Progenitor cell of endocrine pancreas (in vitro differentiated cells): ENCODE measurements at places on chromosomes 1 and 21. TPM values are rescaled to one million over a fixed set of nuclear protein-coding genes. Genes with fewer than 3 reads are reported as not detected.

The TEDDM1 gene
- not detected in 2 replicates for total RNA-seq

The ACTL8 gene
- total RNA-seq = not detected in 2 replicates

DNA sequence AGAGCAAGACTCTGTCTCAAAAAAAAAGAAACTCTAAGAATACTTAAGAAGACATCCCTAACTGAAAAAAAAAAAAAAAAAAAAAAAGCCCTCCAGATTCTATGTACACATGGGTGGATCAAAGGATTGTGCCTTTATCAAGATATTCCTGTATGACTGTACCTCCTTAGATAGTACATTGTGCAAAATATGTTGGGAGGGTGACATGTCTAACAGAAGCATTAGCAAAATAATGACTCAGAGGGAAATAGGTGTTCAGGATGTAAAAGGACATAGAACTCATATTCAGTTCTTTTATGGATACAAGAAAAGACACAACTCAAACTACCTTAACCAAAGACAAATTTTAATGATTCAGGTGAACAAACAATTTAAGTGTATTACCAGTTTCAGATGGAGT is 269.8 kb upstream of the KAZN start:
- DNase-seq = no peak

DNA sequence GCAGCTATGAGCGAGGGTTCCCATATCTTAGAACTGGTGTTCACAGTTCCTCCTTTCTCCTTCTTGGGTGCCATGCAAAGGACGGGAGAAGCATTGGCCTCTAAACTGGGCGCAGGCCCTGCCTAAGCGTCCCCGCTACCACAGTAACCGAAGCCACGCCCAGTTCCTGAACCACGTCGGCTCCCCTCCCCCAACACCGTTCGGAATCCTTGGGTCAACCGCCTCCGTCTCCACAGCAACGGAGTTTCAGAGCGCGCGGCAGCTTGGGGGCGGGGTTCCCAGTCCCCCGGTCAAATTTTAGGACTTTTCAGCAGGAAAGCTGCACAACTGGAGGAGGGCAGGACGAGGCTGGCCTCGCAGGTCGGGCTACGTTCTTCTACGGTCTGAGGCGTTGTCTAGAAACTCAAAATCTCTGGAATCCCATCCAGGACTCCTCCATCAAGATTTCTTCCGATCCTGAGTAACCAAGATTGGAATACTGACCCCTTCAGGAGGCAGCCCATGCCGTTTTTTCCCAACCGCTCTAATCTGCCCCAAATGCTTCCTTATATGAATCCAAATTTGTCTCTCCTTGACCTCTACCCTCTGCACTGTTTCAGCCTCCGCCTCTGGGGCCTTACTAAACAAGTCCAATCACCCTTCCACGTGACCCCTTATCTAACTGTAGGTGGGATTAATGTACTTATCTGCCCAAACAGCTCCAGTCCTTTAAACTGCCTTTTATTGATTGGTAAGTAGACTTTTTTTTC is at the start of gene SPAG17:
TSS of gene SPAG17 (minus strand) at position 145 of the 749 bp plus-strand sequence. CDS start at position 74, 71 bp downstream.
- DNase-seq = peak; percentile 75

DNA sequence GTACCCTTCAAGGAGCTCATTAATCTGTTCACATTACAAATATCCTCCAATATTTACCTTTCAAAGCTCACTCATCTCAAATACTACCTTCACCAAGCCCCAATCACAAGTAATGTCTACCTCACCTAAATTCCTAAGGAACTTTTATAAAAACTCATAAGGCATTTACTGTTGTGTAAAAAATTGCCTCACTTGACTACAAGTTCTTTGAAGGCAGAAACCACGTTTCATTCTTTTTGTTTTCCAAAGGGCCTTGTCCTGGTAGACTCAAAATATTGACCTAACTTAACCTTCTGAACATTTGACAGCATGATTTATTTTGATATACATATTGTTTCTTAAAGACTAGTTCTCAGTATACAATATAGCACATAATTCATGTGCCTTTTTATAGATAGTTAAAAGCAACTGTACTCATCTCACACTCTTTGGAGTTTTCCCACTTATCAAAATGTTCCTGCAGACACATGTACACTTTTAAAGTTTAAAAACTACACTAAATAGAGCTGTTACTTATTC is 2.5 kb downstream of the USP33 start:
- no peak for DNase-seq
